ENCODE measurements at places on chromosomes 4 and X.

DNA sequence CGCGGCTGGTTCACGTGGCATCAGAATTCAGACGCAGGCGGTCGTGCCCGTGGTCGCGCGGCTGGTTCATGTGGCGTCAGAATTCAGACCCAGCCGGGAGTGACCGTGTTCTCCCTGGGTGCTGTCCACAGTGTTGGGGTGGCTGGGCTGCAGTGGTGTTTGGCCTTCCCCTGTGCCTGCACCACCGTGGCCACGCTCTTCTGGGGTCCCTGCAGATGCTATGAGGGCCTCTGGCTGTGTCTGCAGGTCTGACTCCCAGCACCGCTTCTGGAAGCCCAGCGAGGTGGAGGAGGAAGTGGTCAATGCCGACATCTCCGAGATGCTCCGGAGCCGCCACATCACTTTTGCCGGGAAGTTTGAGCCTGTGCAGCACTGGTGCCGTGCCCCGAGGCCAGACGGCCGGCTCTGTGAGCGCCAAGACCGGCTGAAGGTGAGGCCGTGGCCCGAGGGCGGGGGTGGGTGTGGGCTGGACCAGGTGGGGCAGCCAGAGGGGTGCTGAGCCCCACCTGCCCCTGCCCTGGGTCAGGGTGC lies 26.4 kb downstream of the NKX1-1 start:
- no peak for DNase-seq

- DNase-seq, result no peak
These were observed 180.8 kb upstream of the BCOR start for GRCh38 chrX:40278340-40279090.

DNA sequence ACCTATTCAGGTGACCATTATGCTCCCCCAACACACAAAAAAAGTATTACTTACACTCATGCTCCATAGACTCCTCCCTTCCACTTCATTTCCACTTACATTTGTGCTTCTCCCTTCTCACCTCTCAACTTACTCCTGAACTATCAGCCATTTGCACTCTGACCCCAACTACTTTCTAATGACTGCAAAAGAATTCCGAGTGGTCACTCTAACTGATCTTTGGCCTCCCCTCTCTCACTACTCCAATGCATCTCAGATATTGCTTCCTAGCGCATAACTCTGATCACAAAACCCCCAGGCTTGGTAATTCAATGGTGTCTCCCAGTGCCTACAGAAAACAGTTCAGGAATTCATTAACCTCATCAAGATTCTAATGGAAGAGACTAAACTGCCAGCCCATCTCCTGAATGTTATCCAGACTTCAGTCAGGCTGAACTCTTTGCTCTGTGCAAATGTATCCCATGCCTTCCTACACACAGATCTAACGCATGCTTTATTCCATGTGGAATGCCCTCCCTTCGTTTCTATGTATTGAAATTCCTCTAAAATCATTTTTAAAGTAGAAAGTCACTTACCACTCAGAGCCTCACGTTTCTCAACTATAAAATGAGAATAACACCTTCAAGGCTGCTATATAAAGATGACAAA lies 61.1 kb downstream of the FRYL start:
- DNase-seq, result no peak

- no peak for DNase-seq
These were observed 1000.1 kb upstream of the LCORL start for GRCh38 chr4:19021617-19022016.

GRCh38 chr4:95107635-95108034 lies 349.9 kb downstream of the BMPR1B start:
- DNase-seq, result no peak

- no peak for DNase-seq
These were observed 28.9 kb downstream of the CPEB2 start for GRCh38 chr4:15031197-15031596.

DNA sequence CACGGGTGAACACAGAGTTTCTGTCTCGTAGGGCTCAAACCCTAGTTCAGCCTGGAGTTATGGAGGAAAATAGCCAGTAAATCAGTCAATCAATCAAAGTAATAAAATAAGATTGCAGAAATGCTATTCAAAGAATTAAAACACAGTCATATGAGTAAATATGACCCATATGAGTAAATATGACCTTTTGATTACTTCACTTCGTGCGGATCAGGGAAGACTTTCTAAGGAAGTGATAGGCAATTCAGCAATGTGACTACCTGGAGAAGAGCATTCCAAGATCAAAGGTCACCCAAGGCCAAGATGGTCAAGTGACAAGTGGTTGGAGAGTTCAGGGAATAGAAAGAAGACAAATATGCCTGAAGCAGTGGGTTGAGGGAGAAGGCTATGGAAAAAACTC lies 722.6 kb downstream of the ADGRL3 start:
- no peak for DNase-seq

DNA sequence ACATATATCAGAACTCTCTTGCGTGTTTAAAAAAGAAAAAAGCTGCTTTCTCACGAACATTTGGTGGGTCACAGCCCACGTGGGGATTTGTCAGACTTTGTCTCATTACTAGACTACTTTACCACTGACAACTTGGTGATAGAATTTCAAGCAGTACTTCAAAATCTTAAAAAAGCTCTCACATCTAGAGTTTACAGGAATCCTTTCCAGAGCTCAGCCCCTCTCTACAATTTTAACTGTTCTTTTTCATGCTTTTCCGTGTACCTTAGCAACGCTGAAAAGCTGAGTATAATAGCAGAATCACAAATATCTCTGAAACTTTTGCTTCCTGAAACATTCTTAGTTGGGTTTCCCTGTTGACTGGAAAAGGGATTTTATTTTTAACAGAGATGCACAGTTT lies 50.2 kb downstream of the SMAD1 start:
- DNase-seq, result no peak

- DNase-seq, result no peak
These were observed 278.2 kb upstream of the GATB start for GRCh38 chr4:152039023-152039481.

DNA sequence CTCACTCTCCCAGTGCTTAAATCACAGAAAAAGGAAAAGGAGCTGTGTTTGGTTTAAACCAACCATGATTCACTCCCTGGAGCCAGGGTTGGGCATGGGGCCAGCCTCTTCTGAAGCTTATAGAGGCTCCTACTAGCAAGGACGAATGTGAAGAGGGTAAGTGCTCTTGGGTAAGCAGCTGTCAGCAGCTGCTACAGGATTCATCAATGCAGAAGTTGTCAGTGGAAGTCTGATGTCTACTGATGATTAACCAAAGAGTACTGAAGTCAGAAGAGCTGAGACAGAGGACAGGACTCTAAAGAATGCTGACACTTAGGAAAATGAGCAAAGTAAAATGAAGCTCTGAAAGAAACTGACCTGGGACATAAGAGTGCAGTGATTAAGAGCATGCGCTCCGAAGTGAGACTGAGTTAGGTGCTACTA lies 32.7 kb upstream of the JADE1 start:
- peak; percentile 1 for DNase-seq

- no peak for DNase-seq
These were observed 62.6 kb downstream of the TRIML1 start for GRCh38 chr4:188201851-188202250.

- no peak for DNase-seq
These were observed 642.2 kb upstream of the DIPK2B start for GRCh38 chrX:45842926-45843315.

GRCh38 chr4:100285121-100285520 lies 94.9 kb upstream of the DDIT4L start:
- no peak for DNase-seq

All from NCI-H774 (cell line).